ENCODE measurements at places on chromosomes 3 and 15. TPM values are rescaled to one million over a fixed set of nuclear protein-coding genes. Genes with fewer than 3 reads are reported as not detected.

GOLGA6L7 gene
- not detected for total RNA-seq

GOLGA6B gene
- total RNA-seq, result not detected

ILDR1 gene
- not detected for total RNA-seq

GRCh38 chr3:126319701-126320295, 37.4 kb downstream of the KLF15 start:
- peak; percentile 33 for DNase-seq

DNA sequence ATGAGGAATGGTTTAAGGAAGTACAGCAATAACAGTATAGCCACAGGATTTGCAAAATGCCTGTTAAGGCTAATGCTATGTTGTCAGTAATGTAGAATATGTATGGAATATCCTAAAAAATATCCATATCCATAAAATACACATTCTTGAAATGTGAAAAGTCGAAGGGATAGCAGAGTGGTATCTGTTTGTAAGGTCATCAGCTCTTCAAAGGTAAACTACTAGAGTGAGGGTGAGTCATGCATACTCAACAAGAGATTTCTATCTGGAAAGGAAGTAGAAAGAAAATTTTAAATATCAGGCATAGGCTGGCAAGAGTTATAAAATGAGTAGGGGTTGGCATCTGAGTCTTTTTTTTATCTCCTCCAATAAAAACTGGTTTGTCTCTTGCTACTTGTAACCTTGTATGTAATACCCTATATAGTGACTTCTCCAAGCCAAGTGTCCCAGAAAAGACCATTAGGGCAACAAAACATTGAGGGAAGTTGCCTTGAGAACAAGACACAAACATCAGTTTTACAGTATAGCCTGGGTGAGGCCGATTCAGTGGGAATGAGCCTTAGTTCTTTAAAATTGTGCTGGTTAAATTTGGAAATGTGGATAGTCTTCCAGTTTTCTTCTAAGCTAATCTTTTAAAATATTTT, 103.1 kb downstream of the SPATA16 start:
- no peak for DNase-seq

GRCh38 chr3:115836944-115837343, 213.6 kb downstream of the GAP43 start:
- DNase-seq, result no peak

- DNase-seq, result peak; percentile 81
Observed at GRCh38 chr3:72340476-72341379, 507.5 kb downstream of the SHQ1 start.

- no peak for DNase-seq
Observed at GRCh38 chr15:79027532-79028410, 62.8 kb downstream of the RASGRF1 start.

GRCh38 chr15:53978253-53978906, at the start of gene UNC13C:
UNC13C (plus strand) TSS chr15:53978441; CDS start chr15:54012904, 34,463 bp downstream.
- DNase-seq, result no peak
